ENCODE measurements at places on chromosomes 13 and 19.
A peak's percentile ranks its signal among the peaks of the same experiment; 100 is the strongest.

DNA sequence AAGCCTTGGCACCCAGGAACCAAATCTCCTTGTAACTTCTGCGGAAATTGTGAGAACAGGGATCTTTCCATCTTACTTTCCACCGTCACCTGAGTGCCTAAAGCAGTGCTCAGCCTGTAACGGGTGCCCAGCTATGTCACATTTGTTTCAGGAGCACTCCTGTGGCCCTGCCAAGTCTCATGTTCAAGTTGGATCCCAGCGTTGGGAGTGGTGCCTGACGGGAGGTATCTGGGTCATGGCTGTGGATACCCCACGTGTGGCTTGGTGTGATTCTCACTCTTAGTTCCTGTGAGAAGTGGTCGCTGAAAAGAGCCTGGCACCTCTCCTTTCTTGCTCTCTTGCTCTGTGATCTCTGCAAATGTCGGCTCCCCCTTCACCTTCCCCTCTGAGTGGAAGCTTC lies 114.9 kb downstream of the UQCRFS1 start:
- no peak for DNase-seq

DNA sequence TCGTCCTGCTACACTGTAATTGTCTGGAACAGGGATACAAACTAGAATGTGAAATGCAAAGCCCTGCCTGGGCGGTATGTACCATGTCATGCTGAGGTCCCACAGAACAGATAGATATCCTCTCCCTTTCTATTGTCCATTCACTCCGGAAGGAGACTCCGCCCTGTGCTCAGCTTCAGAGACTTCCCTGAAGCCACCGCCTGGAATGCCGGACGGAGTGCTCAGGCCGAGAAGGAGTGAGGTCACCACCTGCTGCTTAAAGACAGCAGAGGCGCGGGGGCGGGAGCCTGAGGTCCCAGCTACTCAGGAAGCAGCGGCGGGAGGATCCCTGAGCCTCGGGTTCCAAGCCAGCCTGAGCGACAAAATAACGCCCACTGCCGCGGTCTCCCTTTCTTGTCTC lies 890 bp upstream of the ZNF611 start:
- no peak for DNase-seq

DNA sequence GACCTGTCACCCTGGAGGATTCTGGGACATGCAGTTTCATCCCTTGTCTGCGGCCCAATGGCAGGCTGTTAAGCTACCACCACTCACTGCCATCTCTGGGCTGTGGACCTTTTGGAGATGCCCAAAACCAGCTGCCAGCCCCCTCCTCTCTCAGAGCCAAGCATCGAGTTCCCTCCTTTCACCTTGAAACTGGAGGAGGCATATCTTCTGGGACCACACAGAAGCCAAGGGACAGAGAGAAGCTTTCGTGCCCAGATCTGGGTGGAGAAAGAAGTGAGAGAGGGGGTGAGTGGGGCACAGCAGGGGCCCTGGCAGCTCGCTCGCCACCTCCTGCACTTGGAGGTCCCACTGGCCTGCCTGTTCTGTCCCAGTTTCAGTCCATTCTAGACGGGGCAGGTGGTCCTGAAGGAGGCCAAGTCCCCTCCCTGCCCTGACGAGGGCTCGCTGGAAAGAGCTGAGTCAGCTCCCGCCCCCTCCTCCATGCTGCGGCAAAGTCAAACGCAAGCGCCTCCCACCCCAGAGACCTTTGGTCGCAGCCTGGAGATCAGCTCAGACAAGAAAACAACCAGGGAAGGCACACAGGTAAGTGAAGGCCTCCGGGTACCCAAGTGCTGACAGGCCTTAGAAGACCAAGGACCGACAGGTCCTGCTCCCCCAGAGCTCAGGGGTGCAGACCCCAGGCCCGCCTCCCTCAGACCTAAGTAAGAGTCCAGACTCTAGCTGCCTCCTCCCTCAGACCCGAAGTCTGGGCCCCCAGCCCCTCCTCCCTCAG lies 3.8 kb downstream of the BCAT2 start:
- no peak for DNase-seq

GRCh38 chr19:6204866-6205723 lies 69.6 kb downstream of the ACSBG2 start:
- no peak for DNase-seq

DNA sequence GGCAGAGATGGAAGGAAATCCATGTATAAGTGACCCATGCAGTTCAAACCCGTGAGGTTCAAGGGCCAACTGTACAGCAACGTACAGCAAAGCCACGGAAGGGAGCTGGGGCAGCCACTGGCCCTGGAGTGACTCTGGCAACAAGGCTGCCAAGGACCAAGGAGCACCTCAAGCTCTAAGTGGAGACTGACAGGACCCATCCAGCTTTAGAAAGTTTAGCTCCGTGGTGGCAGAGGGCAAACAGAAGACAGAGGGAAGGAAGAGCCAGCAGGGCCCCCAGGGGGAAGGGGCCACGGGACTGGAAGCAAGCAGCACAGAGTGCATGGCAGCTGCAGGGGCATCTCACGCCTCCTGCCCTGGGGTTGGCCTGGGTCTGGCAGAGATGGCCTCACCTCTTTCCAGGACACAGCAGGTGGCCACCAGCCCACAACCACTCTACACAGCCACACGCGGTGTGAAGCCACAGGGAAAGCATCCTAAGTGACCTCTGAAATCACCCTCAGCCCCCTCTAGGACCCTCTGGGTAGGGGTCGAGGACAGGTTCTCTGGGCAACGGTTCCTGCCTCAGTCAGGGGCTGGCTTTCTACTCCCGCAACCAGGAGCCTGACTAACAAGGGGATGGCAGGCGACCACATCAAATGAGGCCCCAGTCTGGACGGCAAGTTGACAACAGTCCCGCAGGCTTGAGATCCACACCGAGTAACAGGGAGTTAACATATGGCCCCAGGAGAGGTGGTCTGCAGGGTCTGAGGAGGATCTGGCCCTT lies 3.8 kb downstream of the MIER2 start:
- no peak for DNase-seq

- DNase-seq, result no peak
Observed at GRCh38 chr13:93956426-93956825, 523.1 kb downstream of the DCT start.

DNA sequence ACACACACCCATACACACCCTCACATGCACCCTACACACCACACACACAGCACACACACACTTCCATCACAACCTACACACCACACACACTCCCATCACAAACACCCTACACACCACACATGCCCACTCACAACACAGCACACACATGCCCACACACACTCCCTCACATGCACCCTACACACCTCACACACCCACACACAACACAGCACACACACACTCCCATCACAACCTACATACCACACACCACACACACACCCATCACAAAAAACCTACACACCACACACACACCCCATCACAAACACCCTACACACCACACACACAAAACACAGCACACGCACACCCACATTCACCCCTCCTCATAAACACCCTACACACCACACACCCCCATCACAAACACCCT lies 15.1 kb downstream of the PEPD start:
- DNase-seq, result no peak

DNA sequence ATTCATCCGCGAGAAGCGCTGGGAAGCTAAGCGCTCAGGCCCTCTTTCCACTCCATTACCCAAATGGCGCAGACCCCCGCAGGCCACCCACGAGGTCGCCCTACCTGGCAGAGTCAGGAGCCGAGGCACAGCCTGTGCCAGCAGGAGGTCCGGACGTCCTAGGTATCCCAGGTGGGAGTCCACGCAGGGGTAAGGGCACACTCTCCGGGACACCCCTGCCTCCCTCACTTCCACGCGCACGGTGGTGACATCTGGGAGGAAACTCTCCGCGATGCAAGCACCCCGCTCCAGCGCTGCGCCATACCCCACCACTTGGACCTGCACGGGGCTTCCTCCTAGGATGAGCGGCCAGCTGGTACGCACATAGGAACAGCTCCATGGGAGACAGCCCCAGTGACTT lies 95.1 kb upstream of the ARHGEF7 start:
- DNase-seq, result no peak

DNA sequence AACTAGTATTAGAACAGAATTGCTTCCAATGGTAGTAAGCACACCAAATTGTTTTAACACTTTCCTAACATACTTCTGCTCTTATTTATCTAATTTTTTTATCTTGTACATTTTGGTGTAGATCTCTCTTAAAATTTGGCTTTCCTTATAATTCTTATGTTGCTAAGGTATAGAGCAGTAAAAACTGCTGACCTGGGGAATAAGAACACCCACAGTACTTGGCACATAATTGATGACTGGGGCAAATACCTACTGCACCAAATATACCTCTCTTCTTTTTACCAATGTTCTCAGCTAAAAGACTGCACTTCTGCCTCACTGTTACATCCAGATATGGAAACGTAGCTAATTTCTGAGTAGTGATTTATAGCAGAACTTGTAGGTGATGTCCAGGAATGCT lies 642.2 kb downstream of the LIG4 start:
- DNase-seq, result no peak

- DNase-seq, result no peak
Observed at GRCh38 chr13:43266936-43267615, 243.7 kb downstream of the DNAJC15 start.

GRCh38 chr13:48155848-48156247 lies 60.9 kb upstream of the MED4 start:
- DNase-seq, result no peak

DNA sequence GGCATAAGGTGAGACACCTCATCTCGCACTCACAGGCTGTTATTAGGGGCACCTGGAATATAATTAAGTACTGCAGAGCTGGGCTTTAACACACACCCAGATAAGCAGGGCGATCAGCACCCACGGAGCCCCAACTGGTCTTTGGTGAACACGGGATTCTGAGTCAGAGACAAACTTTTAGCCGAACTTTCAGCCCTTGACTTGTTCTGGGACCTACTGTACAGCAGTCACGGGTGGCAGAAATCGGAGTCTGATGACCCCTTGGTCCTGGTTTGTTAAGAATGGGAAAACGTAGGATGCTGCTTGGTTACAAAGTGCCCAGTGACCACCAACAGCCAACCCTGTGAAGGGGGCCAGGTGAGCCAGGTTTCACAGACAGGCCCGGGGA lies 9.0 kb downstream of the SH3GL1 start:
- no peak for DNase-seq

- no peak for DNase-seq
Observed at GRCh38 chr19:43527860-43528622, 1.0 kb upstream of the ETHE1 start.

- no peak for DNase-seq
Observed at GRCh38 chr13:43545317-43545874, 241.4 kb downstream of the ENOX1 start.

DNA sequence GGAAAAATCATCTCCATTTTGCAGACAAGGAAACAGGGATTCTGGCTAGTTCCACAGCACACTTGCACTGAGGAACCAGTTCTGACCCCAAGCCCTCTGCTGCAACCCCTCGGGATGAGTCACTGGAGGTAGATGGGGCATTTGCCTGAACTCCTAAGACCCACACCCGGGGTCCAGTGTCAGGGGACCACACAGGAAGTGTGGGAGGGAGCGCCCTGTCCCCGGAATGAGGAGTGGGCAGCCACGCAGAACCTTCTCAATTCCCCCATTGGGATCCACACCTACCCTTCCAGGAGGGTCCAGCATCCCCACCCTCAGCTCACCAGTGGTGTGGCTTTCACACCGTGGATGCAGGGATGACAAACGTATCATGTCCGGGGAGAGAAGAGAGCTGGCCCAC lies 62.7 kb downstream of the TSHZ3 start:
- no peak for DNase-seq

GRCh38 chr13:39632994-39633393 lies 22.5 kb upstream of the COG6 start:
- DNase-seq, result no peak

DNA sequence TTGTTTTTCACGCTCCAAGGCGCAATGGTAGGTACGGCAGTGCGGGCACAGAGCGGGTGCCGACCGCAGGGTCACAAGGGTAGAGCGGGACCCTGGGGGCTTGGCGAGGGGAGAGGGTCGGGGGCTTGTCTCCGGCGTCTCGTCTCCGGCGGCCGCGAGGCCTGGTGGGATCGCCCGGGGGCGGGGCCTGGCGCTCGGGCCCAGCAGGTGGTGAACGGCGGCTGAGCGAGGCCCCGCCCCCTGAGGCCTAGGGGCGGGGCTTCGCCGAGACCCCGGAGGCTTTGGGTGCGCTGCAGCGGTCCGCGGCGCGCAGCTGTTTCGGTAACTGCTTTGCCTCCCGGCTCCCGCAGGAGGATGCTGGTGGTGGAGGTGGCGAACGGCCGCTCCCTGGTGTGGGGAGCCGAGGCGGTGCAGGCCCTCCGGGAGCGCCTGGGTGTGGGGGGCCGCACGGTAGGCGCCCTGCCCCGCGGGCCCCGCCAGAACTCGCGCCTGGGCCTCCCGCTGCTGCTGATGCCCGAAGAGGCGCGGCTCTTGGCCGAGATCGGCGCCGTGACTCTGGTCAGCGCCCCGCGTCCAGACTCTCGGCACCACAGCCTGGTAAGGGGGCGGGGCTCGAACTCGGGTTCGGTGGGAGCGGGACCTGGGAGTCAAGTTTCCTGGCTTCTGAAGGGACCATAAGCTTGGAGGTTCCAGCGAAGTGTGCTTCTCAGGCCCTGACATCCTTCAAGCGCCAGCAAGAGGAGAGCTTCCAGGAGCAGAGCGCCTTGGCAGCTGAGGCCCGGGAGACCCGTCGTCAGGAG lies at the start of gene TSEN34:
TSEN34 (plus strand) TSS at position 298 of the 800 bp plus-strand sequence; CDS start at position 355, 57 bp downstream.
- peak; percentile 69 for DNase-seq

GRCh38 chr13:83183439-83184149 lies 698.7 kb downstream of the SLITRK1 start:
- DNase-seq, result no peak

DNA sequence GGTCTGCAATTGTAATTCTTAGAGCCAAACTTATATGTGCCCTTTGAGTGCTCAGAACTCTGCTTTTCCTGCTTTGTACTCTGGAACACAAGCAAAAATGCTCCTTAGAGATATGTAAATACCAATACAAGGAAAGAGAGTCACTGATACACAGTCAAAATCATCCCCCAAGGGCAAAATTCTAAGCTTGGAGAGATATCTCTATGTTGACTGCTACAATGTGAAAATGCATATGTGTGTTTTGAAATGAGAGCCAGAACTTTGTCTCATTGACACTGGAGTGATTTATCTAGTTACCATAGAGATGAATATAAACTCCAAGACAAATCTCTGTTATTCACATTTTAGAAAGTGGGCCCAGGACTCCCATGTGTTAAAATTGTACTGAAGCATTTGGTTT lies 494.8 kb upstream of the SLITRK1 start:
- no peak for DNase-seq

- DNase-seq, result no peak
Observed at GRCh38 chr19:40872209-40872608, 9.8 kb downstream of the CYP2A7 start.

DNA sequence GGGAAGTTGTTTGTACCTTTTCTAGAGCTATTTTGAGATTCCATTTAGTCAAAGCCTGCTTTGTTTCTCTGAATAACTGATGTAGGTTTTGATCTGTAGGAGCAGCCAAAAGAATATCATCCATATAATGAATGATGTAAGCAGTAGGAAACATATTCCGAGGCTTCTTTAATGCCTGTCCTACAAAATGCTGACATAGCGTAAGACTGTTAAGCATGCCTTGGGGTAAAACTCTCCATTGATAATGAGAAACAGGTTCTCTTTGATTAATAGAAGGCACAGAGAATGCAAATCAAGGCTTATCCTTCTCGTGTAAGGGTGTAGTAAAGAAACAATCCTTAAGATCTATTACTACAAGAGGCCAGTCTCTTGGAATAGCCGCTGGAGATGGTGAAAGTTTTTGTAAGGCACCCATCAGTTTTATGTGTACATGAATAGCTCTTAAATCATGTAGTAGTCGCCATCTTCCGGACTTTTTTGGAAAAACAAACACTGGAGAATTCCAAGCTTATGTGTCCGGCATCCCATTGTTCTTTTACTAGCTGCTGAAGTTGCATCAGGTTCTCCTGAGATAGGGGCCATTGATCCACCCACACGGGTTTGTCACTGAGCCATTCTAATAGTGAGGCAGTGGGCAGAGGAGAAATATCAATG lies 13.5 kb downstream of the FPR3 start:
- no peak for DNase-seq

- DNase-seq, result no peak
Observed at GRCh38 chr13:111183087-111183645, 68.1 kb downstream of the ARHGEF7 start.
